NCI-H510A (cell line): ENCODE measurements at places on chromosomes 11 and 22.

DNA sequence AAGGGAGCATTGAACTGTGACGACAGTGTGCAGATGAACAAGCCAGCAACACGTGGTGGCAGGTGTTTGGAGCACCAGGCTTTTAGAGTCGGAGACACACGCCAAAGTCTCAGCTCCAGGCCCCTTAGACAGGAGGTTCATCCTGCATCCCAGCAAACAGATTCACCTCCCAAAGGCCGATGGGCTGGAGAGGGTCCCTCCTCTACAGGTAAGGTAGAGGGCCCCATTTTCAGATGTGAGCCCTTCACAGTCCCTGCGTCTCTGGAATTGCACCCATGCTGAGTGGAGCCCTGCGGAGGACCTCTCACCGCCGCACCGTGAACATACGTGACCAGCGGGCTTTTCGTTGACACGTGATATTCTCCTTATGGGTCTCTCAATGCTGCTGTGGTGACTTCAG, 109.0 kb upstream of the B3GAT1 start:
- DNase-seq: no peak

GRCh38 chr22:38713921-38714320, 8.2 kb downstream of the GTPBP1 start:
- no peak for DNase-seq

- no peak for DNase-seq
These were observed 24.3 kb downstream of the ALKBH3 start for GRCh38 chr11:43904742-43905535.

GRCh38 chr11:62850911-62851806, 11.8 kb upstream of the WDR74 start:
- no peak for DNase-seq

GRCh38 chr11:4194889-4195288, 100.3 kb downstream of the RRM1 start:
- DNase-seq: no peak

DNA sequence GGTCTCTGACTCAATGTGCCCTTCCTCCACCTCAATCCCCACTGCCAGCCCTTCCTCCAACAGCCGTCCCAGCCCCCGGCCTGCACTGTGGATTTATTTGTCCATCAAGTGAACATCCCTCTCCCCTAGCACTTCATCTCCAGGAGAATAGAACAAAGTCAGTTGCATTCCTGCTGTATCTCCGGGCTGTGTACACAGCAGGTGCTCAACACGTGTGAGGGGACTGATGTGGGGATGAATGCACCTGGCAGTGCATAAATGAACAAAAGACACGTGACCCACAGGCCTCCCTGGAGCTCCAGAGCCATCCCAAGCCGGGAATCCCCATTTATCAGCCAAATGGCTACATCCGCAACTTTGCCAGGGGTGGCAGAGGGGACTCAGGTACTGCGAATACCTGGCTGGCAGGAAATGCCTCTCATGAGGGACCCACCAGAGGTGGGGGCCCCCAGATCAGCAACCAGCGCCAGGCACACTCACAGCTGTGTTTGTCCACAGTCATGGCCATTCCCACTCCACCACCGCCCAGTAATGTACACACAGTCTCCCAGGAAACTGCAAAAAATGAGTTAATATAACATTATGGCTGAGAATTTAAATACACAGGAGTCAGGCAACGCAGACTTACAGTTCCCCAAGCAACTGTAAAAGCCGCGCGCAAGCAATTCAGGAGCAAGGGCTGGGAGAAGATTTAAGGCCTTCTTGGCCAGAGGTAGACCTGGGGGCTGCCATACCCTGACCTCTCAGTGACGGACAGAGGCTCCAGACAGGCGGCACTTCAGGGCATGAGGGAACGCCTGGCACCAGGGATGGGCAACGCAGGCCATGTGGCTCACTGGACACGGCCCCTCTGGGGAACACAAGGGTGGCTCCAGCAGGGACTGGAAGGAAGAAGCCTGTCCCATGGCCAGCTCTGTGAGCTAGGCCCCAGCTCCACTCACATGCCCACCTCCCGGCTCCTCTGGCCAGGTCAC, 50.3 kb upstream of the TCF20 start:
- no peak for DNase-seq

DNA sequence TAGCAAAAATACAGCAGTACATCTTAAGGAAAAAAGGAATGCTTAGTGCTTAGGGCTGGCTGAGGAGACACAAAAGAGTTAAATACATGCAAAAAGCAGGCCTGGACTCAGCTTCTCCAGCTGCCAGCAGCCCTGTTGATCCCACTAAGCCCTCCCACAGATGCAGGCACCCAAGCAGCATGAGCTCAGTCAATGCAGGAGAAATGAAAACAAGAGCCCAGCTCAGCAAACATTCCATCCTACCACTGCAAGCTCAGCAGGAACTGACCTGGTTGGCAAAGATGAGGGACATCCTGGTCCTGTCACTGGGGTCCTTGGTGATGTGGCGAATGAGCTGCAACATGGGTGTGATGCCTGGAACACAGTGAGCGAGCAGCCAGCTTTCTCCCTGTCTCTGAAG, 5.8 kb downstream of the CYB5R2 start:
- no peak for DNase-seq

GRCh38 chr11:70001246-70001645, 76.9 kb upstream of the ANO1 start:
- no peak for DNase-seq

- DNase-seq: no peak
These were observed 133.7 kb downstream of the SNX19 start for GRCh38 chr11:130782361-130783222.

DNA sequence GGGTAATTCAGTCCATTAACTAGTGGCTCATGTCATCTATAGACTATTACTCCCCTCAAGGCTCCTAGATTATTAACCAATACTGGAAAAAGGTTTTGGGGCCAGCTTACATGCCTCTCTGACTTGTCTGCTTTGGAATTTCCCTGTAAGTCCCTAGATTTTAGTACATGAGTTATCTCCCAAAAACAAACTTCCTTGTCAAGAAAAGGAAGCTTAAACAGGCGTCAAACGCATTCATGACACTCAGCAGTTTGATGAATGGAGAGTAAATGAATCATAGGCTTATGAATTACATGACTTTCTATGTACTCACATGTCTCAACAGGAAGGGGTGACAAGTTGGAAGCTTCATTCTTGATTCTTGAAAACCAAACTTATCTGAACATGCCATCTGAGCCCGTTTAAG, 70.8 kb downstream of the BLID start:
- no peak for DNase-seq

DNA sequence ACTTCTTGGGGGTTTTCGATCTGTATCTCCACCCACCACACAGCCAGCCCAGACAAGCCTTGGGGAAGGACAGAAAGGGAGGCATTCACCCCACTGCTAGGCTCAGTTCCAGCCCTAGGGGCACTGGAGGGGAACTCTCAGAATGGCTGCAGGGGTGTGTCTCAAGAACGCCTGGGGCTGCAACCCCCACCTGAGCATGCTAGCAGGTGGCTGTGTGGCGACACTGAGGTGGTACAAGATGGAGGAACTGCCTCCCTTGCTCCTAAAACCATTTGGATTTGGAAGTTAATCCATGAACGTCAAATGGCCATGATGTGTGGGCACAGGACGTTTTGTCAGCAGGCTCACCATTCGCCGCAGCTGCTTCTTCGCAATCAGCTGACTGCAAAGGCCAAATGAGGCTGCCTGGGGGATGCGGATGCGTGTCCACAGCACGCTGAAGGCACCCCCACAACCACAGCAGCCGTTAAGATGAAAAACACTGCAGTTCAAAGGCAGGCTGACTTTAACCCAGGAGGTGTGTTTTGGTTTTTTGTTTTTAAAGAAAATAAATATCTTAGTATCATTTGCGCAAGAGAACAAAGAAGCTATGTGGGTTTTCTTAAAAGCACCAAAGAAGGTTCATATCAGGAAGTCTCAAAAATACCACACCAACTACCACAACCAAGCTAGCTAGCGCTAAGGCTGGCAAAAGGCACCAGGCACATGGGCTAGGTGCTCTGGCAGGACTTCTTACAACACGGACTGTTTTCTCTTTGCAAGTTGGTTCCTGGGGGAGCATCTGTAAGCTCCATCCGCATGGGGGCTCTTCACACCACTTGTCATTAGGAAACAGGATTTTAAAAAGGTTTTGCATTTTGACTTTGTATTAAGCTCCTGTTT, 22.2 kb upstream of the NAP1L4 start:
- DNase-seq: no peak

DNA sequence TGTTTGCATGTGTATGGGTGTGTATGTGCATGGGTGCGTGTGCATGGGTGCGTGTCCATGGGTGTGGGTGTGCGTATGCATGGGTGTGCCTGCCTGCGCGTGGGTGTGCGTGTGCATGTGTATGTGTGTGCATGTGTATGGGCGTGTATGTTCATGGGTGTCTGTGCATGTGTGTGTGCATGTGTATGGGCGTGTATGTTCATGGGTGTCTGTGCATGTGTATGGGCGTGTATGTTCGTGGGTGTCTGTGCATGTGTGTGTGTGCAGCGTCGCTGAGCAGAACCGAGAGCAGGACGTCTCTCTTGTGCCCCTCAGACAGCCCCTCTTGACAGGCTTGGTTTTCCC, 13.9 kb downstream of the IL17REL start:
- no peak for DNase-seq
